NCI-H146 (cell line): ENCODE measurements at places on chromosomes 7 and 10.

DNA sequence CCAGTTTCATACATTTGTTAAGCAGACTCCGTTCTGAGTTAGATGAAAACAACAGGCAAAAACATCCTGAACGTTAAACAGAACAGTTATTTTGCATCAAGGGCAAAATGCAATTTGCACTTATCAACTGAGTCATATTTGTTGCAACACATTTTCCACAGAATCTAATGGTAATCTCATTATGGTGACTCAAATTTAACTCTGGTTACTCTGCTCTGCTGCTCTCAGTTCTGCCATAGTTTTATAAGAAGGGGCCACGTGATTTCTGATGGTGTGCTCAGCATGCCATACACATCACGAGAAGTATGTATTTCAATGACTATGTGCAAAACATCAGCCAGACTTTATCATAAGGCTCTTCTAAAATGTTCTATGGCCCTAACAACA, 148.8 kb downstream of the CHCHD3 start:
- DNase-seq, result no peak

DNA sequence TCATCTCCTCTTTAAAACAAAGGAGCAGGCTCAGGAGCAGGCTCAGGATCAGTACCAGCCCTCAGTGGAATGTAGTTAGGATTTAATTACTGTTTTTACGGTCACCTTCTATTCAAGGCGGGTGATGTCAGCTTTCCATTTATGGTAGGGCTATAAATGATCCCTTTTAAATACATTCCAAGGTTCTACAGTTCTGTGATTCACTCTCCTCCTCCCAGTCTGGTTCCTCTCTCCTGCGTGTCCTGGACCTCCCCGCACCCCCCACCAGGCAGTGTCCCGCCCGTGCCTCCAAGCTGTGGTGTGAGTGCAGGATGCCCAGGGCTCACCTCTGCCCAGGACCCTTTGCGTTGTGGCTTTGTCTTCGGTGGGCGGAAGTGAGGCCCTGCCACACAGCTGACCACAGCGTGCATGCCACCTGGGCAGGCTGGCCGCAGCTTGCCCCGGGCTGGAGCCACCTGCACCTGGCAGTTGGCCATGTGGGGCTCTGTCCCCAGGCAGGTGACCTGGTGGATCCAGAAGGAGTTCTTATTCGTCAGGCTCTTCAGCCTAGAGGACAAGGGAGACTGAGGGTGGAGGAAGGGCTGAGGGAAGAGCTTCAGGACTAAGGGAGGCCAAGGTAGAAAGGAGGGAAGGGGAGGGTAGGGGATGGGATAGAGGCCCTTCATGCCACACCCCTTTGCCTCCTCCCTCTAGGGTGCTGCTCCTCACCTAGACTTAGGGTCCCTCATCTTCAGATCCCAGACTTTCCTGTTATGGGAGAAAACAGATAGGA, 9.1 kb downstream of the LOXL4 start:
- DNase-seq, result no peak

DNA sequence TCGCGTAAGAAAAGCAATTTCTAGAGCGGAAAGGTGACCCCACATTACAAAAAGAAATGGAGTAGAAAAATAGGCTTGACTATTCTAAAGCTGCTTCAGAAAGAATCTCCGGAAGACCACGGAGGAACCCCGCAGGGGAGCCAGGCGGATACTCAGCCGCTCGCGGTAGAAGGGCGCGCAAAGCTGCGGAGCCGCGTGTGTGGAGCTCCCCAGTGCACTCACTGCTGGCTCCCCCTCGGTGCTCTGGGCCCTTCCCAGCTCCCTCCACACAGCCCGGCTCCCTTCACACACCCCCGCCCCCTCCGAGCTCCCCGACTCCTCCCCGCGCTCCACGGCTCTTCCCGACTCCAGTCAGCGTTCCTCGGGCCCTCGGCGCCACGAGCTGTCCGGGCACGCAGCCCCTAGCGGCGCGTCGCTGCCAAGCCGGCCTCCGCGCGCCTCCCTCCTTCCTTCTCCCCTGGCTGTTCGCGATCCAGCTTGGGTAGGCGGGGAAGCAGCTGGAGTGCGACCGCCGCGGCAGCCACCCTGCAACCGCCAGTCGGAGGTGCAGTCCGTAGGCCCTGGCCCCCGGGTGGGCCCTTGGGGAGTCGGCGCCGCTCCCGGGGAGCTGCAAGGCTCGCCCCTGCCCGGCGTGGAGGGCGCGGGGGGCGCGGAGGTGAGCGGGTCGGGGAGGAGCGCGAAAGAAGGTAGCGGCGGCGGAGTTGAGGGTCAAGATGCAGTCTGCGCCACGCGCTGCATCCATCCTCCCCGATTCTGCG, at the start of gene STEAP2:
Gene STEAP2 (plus strand): TSS at position 350 of the 758 bp plus-strand sequence. CDS start 13,343 bp downstream, outside the sequence.
- peak; percentile 56 for DNase-seq

GRCh38 chr7:122040147-122040546, 103.9 kb downstream of the AASS start:
- DNase-seq, result no peak

- DNase-seq, result no peak
Observed at GRCh38 chr10:23870651-23871610, 338.0 kb upstream of the KIAA1217 start.

DNA sequence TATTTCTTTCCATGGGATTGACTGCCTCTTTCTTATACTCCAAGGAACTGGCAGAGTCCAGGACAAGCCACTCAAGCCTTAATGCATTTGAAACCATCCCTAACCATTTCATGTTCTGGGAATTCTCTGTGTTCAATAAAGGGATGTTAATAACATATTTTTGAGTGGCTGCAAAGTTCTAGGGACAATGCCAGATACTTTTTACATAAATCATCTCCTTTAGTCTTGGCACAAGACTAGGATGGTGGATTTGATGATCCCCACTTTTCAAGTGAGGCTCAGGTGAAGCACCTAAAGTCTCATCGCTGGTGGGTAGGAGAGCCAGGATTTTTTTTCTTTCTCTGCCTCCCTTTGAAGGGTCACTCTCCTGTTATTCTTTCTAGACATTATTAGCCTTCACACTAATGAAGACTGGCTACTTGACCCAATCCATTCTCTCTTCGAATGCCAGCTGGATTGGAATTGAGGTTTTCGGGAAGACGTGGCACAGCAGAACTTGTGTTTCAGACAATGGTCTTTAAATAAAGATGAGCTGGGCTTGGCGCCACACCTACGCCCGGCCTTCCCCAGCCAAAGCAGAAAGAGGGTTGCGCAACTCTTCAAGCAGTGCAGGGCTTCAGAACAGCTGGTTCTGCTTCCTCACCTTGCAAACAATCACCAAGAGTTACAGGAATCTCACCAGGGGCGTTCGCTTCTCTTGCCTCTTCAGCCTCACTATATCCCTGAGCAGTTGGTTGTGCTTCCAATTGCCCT, 73.8 kb upstream of the BMPER start:
- no peak for DNase-seq

GRCh38 chr10:118495499-118495898, 99.9 kb downstream of the PRLHR start:
- no peak for DNase-seq

DNA sequence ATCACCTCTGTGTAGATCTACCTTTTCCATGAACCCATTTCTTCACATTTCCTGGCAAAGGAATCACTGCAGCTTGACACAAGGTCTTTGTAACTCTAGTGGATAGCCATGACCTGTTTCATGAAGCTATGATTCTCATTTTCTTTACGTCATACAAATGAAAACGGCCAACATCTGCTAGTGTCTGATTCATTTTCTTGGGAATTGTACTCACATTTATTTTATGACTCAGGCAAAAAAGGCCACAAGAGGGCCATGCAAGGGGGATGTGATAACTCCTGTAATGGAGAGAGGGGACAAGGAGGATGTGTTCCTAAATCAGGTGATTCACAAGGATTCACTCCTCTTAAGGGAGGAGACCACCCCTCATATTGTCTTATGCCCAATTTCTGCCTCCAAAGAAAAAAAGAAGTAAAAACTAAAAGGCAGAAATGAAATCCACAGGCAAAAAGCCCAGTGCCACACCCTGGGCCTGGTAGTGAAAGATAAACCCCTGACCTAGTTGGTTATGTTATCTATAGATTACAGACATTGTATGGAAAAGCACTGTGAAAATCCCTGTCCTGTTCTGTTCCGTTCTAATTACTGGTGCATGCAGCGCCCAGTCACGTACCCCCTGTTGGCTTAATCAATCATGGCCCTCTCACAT, 249.9 kb downstream of the IPMK start:
- DNase-seq, result no peak

DNA sequence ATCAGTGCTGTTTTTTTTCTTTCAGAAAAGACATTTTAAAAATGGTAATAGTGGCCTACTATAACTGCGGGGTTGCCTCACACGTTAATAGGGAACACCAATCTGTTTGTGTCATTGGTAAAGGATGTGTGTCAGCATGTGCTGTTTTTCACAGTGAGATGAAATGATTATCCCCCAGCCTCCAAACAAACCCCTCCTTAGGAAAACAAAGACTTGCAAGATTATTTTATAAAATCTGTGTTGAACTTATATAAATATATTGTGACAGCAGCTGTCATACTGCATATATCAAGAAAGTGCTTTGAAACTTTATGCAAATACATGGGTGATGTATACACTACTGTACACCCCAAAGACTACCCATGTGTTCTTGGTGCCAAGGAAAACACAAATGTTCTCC, 125.8 kb downstream of the BMPER start:
- no peak for DNase-seq

GRCh38 chr7:90939666-90940065, 324.6 kb upstream of the FZD1 start:
- no peak for DNase-seq

DNA sequence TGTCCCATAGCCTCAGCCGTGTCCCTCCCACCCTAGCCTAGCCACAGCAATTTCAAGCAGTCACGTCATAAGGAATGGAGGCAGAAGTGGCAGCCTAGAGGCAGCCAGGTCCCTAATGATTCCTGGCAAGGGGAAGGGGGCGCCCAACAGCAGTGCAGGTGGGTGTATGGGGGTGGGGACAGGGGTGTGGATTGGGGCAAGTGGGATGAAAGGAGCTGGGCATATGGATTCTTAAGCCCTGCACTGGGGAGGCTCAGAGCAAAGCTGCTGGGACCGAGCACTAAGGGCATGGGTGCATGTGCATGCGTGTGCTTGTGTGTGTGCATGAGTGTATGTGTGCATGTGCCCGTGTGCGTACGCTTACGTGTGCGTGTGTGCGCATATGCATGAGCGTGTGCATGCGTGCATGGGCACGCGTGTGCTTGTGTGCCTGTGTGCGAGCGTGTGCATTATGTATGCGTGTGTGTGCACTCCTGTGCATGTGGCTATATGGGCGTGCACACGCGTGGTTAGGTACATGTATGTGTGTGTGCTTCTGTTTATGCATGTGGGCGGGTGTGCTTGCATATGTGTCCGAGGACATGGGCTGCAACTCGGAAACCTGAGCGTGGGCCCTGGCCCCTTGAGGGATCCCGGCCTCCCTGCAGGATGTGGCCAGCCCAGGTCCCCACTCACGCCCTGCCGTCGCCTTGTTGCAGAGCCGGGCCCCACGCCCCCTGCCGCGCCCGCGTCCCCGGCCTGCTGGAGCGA, 34.1 kb downstream of the SH2B2 start:
- no peak for DNase-seq

DNA sequence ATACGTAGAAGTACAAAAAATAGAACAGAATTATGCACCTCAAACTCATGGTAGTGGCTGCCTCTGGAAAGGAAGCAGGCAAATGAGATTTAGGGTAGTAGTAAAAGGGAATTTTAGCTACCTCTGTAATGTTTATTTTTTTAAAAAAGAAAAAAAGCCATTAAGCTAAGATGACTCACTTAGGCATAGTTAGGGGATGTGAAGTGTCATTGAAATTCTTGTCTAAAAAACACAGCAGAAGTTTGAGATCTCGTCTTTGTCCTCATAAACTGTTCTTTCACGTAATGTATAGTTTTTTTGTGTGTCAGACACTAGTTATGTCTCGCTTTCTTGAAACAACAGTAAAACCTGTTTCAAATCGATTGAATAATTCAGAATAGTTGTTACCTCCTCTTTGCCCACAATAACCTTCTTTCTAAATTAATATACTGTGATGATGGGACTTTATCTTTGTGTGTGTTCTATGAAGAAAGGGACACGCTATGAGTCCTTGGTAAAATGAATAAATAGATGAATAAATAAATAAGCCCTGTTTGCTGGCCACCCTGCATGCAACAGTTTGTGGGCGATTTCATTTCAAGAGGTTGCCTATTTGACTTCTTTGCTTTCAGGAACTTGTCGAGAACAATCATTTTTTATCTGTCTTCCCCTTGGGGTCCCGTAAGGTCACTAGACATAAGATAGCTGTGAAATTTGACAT, 14.5 kb upstream of the FBXW4 start:
- no peak for DNase-seq

DNA sequence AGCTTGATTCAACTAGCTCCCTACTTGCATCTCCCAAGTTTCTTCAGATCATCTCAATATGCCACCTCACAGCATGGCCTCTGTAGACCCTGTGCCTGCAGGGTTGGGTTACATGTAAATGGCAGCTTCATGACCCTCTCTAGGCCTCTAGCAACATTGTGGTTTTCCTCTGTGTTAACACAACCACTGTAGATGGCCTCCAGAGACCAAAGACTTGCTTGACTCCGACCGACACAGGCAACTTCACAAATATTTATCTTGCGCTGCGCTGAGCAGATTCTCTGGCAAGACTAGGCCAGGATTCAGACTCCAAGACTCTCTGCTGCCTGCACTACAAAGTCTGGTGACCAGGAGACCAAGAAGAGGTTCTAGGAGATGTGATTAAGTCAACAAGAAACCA, 75.9 kb downstream of the CNOT4 start:
- DNase-seq, result no peak

- no peak for DNase-seq
Observed at GRCh38 chr10:119284679-119285096, 77.3 kb downstream of the GRK5 start.

DNA sequence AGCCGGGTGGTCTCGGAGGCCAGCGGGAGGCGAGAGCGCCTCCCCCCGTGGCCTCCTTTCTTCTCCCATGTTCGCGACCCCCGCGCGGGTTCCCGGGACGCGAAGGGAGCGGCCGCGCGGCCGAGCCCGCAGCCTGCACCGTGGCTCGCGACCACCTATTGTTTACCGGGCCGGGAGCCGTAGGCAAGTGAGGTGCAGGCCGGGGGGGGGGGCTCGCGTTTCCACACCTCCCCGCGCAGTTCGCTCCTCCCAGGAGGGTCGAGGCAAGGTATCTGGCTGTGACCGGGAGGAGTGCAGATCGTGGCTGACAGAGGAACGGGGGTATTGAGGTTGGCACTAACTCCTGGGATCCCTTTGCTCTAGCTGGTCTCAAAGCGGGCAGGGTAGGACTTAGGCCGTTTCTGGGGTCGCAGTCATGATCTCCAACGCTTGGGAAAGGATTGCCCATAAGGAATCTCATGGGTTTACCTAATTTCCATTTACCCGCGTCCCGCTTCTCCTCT, 734 bp downstream of the PTPN12 start:
- DNase-seq, result peak; percentile 60

DNA sequence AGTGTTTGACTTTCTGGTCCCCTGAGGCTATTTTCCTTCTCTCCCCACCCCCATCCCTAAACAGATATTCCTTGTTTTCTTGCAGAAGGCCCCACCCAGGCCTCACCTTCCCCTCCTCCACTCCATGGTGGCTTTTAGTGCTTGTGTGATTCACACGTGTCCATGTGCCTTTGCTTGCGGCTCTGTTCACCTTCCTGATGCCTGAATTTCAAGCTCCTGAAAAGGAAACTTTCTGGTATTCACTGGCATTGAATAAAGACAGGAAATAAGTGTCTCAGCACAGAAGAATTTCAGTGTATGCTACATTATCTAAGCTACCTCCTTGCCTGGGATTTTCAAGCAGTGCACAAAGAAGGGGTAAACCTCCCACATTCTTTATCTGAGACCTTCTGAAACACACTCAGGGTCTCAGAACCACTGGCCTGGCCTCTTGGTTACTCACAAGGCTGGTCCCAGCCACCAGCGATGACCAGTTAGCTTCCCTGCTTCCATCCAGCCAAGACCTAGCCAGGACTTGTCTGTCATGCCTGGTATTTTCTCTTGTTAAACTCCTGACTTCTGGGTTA, 17.2 kb upstream of the UBE2H start:
- peak; percentile 62 for DNase-seq

GRCh38 chr10:97961945-97962344, 68.5 kb downstream of the CRTAC1 start:
- no peak for DNase-seq
